ENCODE measurements at places on chromosomes 3 and 15.

DNA sequence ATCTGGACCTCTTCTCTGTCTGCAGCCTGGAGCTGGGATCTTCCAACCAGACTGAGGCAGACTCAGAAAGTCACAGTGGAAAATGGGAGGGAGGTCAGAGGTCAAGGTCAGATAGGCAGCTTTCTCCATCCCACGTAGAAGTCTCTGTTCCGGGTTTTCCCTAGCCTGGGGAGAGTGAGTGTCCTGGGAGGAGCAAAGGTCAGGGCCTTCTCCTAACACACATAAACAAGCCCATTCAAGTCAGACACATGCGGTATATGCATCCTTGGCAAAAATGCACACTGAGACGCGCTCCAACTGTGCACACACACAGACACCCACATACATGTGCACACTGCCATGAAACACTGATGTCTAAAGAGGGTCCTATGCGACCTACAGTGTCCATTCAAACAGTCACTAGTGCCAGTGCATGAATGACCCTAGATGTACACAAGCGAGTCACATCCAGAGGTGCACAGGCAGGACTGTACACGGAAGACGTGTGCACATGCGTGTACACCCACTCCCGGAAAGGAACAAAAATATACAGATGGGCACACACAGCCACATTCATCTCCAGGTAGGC, 681 bp downstream of the TWF2 start:
- DNase-seq: peak; percentile 18

DNA sequence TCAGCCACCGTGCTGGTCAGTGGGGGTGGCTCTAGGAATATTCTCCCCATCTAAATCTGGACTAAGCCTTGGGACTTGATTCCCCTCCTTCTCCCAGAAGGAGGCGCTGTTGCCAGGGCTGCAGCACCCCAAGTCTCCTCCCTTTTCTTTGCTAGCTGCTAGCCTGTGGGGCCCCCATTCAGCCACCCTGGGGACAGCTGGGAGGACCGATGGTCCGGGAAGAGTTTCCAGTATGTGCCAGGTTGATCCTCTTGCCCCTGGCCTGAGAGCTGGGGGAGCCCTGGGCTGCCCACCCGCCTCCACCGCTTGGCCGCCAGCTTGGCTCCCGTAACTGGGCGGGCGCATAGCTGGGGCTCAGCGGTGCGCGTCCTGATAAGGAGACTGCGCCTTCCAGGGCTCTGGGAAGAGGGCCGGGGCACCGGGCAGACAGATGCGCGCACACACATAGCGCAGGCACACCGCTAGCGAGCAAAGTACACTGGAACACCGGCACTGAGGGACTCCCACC, 4.2 kb downstream of the SMAD6 start:
- DNase-seq: no peak

DNA sequence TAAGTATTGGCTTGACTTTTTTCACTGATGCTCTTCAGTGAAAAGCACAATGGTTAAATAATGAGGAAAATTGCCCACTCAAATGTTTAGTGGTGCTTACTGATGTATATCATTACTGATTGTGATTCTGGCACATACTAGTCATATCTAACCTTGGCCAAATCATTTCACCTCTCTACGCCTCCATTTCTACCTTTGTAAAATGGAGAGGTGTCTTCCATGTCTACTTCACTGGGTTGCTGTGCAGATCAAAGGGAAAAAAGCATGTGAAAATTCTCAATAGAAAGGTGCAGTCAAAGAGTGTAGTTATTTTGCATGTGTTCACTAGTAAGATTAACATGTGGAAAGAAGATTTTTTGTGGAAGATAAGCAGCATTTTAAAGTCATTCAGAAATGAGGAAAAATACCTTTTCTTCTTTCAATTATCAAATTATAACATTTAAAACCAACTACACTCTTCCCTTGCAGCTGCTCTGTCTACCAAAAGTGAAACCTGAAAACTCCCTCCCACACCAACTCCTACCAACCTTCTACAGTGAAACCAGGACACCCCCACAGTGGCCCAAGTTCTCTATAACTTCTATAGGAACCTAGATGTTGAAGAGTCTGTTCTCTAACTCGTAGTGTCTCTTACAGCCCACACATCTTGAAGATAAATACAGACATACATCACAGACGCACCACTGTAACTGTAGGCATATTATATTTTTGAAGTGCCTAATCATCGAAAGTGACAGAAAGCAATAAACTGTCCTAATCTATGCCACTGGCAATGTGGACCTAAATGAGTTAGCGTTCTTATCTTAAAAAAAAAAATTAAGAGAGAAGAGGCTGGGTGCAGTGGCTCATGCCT, 1.4 kb downstream of the CD200R1 start:
- DNase-seq: no peak

- DNase-seq: no peak
These were observed 19.0 kb downstream of the ATOSA start for GRCh38 chr15:52660192-52660591.

- DNase-seq: no peak
These were observed 6.2 kb downstream of the SEMA3F start for GRCh38 chr3:50161320-50161719.

GRCh38 chr3:191972714-191973398, 511.9 kb downstream of the PYDC2 start:
- no peak for DNase-seq

GRCh38 chr3:99614768-99615167, 23.6 kb upstream of the COL8A1 start:
- no peak for DNase-seq

GRCh38 chr3:186930143-186930640, at the start of gene ST6GAL1:
TSS of gene ST6GAL1 (plus strand) at chr3:186930526. CDS start at chr3:187042704, 112,178 bp downstream.
- DNase-seq: peak; percentile 49

DNA sequence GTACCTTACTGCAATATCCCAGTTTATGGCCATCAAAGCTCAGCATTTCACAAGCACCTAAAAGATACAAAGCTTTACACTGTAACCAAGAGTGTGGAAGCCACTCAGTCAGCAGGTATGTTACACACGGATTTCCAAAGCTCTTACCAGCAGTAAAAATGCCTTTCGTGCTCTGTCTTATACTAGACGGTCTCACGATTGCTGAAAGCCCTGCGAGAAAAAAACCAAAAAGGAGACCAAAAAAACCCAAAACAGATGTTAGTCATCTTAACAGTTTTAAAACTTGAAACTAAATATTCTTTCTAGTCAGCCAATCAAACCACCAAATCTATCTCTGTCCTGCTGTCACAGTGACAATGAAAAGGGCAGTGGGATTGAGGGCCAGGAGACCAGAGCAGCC, 39.0 kb downstream of the TAMM41 start:
- DNase-seq: no peak

- no peak for DNase-seq
These were observed 22.7 kb downstream of the CRABP1 start for GRCh38 chr15:78362716-78363380.

DNA sequence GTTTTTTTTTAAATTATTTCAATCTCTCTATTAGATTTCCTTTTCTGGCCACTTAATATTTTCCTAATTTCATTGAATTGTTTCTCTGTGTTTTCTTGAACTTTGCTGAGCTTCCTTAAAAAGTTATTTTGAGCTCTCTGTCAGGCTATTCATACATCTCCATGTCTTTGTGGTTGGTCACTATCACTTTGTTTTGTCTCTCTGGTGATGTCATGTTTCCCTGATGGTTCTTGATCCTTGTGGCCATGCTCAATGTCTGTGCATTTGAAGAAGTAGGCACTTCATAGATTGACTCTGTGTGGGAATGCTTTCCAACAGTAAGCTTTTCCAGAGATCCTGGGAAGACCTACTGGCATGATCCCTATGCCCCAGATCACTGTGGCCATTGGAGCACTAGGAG, 18.6 kb downstream of the CD200R1 start:
- DNase-seq: no peak

DNA sequence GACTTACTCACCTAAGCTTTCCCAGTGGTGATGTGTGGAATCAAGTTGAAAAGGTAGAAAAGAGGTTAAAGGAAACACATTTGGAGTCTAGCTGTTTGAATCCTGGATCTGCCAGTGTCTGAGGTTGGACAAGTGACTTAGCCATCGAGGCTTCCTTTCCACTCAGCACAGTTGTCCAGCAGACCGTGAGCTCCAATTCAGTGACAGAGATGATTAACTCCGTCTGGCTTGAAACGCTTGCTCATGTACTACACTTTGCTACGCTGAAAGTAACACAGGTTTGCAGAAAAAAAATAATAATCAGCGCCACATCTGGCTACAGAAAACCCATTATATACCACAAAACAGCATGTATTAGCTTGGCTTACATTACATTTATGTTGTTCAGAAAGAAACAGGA, 364.9 kb upstream of the MCTP2 start:
- no peak for DNase-seq

GRCh38 chr3:54279005-54279583, 156.7 kb downstream of the CACNA2D3 start:
- DNase-seq: no peak

DNA sequence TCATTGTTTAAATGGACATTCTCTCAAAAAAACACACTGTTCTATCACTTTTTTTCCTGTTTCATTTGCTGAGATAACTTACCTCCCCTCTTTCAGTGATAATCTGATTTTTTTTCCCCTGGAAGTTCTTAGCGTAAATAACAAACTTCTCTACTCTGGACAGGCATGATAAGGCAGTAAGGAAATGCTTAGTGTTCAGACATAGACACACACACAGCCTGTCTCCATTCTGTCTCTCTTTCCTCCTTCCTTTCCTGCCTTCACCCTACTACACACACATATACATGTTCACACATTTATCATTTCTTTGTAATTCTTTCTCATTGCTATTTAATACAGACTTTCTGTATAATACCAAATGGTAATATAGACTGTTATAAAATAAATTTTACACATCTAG, 470.8 kb upstream of the ROBO1 start:
- no peak for DNase-seq
